ENCODE measurements at places on chromosomes 13 and 19.

- no peak for DNase-seq
These were observed 95.7 kb downstream of the FNDC3A start for GRCh38 chr13:49071341-49071937.

- DNase-seq = no peak
These were observed 63.2 kb downstream of the RAB20 start for GRCh38 chr13:110498327-110498726.

GRCh38 chr19:17526922-17527321 is 15.5 kb downstream of the PGLS start:
- no peak for DNase-seq

GRCh38 chr19:1373534-1374249 is 10.0 kb upstream of the NDUFS7 start:
- DNase-seq = no peak

DNA sequence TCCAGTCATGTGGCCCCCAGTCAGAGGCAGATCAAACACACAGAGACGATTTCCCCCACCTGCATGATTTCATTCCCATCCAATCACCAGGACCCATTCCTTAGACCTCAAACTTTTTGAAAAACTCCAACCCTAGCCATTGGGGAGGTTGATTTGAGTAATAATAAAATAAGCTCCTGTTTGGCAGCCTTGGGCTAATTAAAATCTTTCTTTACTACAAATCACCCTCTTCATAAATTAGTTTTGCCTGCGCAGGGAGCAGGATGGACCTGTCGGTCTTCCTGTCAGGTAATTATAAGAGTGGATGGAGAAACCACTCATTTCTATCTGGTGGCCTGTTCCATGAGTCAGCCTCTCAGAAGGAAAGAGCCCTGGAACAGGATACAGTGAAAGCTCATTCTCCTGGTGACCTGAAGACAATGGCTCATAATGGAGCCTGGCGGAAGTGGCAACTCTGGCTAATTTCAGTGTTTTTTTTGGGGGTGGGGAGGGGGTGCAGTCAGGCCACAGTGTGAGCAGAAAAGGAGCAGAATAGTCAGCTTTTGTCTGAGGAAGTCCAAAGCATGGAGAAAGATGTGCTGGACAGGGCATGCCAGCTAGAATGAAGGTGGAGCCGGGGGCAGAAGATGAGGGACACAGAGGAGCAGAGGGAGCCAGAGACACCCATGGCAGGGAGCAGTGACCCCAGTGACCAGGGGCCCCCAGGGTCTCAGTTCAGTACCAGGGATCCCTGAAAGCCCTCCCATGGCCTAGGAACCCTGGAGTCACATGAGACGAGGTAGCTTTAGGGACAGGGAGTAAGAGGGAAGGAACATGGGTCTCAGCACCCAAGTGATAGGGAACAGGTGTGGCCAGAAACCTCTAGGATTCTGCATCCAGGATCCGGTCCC is 31.8 kb upstream of the PSG9 start:
- DNase-seq = no peak

DNA sequence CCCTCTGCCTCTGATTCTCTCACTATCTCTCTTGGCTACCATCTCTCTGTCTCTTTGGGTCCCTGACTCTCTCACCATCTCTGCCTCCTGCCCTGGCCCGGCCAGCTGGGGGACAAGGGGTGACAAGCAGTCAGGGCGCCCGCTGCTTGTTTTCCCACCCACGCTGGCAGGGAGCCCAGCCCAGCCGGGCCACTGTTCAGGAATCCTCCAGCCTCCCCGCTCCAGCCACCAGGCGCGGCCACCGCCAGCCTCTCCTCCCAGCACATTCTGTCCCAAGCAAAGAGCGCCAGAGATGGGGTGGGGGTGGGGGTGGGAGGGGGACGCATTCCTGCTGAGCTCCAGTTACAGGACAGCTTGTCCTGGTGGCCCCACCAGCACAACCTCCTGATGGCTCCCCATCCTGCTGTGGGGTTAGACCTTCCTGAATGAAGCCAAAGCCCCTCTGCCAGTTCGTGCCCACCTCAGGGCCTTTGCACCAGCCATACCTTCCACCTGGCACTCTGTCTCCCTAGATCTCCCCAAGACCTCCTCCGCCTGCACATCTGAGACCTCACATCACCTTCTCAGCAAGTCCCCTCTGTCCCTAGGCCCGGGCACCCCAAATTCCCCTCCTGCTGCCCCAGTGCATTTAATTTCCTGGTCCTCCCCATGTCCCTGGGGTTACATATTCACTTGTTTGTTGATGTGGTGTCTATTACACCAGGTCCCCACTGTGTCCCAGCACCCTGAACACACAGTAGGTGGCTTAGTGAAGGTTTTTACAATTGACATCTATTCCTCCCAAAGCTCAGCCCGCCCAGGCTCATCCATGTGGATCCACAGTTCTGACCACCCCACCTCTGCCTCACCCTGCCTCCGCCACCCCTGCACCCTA is 12.5 kb downstream of the ARRDC2 start:
- DNase-seq = no peak

- no peak for DNase-seq
These were observed 53.4 kb downstream of the KLF12 start for GRCh38 chr13:74080762-74081161.

DNA sequence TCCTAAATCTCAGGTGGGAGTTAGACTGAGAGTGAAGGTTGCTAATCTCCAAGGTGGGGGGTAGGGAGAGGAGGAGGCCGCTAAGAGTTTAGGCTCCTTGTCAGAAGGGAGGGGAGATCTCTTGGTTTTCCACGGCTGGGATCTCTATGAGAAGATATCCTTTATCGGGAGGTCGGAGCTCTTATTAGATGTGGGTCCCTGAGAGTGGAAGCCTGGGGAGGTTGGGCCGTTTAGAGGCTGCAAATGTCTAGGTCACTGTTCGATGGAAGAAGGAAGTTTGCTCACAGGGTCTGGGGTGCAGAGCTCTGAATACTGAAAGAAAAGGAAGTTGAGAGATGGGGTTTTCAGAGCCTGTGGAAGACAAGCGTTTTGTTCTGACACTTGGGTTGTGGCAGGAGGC is 3.8 kb downstream of the MYADM start:
- no peak for DNase-seq

DNA sequence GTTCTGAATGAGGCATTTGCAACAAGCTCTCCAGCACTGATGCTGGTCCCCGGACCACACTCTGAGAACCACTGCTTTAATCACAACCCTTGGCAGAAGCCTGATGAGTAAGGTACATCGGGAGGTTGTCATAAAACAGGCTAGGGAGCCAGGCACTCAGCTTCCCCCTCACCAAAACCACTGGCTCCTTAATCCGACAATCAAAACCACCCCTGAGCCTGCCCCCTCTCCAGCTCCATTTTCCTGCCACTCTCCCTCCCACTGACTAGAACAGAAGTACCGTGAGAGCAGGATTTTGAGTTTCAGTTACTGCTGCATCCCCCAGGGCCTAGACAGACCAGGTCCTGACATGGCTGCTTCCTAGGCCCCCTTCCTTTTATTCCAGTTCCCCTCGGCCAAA is 7.2 kb downstream of the GSK3A start:
- no peak for DNase-seq

GRCh38 chr19:31353833-31354232 is 4.6 kb upstream of the TSHZ3 start:
- no peak for DNase-seq

DNA sequence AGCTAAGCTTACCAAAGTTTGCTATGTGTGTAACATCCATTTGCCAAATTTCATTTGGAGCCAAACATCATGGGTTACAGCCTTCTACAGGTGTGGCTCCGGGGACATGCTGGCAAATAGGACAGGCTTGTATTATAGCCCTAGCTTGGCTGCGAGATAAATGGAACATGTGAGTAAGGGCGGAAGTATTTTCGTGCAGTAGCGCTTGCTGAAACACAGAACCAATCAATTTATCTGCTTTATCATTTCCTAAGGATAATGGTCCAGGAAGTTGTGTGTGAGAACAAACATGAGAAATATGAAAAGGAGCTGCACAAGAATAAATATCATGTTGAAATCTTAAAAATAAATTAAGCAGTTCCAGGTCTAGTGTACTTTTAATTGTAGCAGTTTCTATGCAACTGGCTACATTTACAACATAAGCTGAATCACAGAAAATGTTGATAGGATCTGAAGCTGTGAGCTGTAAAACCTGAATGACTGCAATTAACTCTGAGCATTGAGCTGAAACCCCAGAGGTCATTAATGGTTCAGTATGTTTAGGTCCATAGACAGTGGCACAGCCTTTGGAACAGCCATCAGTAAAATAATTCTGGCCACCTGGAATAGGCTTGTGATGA is 22.2 kb upstream of the ZNF100 start:
- no peak for DNase-seq

DNA sequence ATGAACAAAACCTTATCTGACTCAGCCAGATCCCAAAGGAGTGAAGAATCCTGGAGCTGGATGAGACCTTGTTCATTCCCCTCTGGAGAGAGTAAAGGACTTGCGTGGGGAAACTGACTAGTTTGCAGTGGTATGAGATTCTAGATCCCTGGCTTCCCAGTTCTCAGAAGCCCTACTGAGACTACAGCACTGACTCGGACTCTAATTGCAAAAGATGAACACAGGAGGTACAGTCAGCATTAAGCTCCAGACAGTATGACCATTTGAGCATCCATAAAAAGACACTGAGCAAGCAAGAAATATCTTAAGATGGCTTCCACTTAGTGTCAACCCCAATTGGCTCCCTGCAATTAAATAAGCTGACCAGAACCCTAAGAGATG is 6.8 kb downstream of the ZC3H4 start:
- DNase-seq = no peak

DNA sequence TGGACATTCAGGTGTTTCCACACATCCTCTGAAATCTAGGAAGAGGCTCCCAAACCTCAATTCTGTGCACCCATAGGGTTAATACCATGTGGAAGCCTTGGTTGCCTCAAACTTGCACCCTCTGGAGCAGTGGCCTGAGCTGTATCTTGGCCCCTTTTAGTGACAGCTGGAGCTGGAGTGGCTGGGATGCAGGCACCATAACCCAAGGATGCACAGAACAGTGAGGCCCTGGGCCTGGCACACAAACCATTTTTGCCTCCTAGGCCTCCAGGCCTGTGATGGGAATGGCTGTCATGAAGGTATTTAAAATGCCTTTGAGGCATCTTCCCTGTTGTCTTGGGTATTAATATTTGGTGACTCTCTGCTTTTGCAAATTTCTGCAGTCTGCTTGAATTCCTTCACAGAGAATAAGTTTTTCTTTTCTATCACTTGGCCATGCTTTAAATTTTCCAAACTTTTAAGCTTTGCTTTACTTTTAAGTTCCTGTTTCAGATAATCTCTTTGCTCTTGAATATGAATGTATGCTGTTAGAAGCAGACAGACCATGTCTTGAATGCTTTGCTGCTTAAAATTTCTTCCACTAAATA is 1594.5 kb upstream of the PCDH20 start:
- DNase-seq = no peak

GRCh38 chr19:55197528-55197927 is 11.8 kb downstream of the PTPRH start:
- DNase-seq = no peak

- DNase-seq = no peak
These were observed 29.2 kb downstream of the COG6 start for GRCh38 chr13:39684531-39685137.

GRCh38 chr19:1468821-1469254 is 10.2 kb downstream of the C19orf25 start:
- no peak for DNase-seq

GRCh38 chr13:33514362-33514761 is 228.8 kb upstream of the STARD13 start:
- no peak for DNase-seq

DNA sequence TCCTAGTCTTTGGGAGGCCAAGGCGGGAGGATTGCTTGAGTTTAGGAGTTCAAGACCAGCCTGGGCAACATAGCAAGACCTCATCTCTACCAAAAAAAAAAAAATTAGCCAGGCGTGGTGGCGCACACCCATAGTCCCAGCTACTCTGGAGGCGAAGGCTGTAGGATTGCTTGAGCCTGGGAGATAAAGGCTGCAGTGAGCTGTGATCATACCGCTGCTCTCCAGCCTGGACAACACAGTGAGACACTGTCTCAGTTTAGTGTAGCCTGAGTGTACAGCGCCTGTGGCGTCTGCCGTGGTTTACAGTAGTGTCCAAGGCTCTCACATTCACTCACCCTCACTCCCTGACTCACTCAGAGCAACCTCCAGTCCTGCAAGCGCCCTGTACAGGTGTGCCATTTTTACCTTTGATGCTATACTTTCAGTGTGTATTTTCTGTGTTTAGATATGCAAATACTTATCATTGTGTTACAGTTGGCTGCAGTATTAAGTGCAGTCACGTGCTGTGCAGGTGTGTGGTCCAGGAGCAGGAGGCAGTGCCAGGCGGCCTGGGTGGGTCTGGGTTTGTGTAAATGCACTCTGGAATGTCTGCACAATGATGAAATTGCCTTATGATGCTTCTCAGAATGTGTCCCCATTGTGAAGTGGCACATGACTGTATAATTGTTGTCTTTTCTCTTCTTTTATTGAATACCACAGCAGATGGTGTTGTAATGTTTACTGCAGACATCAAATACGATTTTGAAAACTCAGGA is 36.1 kb upstream of the DCUN1D2 start:
- DNase-seq = no peak

- DNase-seq = no peak
These were observed 14.7 kb upstream of the USP12 start for GRCh38 chr13:27186295-27186694.

GRCh38 chr13:44195245-44195644 is 178.4 kb upstream of the SERP2 start:
- DNase-seq = no peak

DNA sequence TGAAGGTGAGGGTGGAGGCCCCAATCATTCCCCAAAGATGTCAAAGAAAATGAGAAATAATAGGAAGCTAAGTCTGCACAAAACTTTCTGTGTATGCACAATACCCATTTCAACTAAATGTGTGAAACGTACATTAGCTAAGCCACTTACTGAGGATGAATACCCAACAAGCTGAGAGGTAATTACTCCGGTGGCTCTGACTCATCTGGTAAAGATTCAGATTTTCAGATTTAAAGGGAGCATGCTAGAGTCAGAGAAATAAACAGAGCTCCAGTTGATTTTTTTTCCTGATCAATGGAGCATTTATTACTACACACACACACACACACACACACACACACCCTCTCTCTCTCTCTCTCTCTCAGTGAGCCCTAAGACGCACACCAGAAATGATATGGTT is 194.8 kb upstream of the ARGLU1 start:
- no peak for DNase-seq

DNA sequence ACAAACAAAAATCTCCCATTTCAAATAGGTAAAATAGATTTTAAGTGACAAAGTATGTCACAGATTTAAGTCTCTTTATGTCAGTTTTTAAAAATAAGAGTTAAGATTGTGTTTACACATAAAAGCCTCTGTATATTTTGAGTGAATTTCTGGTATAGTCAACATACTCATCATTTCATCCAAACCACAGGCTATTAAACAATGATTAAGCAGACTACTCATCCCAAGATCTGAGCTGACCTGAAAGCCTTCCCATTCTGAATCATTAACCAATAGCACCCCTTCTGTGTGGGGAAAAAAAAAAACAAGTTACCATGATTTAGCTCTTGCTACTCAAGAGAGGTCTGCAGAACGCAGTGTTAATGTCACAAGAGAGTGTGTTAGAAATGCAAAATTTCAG is 284.4 kb upstream of the NBEA start:
- DNase-seq = no peak

GRCh38 chr13:36907266-36907665 is 12.8 kb downstream of the SMAD9 start:
- no peak for DNase-seq

Measured in T-helper 22 cell (primary cell).